NCI-H345 (cell line): ENCODE measurements at places on chromosomes 7 and 10.
A peak's percentile ranks its signal among the peaks of the same experiment; 100 is the strongest.

DNA sequence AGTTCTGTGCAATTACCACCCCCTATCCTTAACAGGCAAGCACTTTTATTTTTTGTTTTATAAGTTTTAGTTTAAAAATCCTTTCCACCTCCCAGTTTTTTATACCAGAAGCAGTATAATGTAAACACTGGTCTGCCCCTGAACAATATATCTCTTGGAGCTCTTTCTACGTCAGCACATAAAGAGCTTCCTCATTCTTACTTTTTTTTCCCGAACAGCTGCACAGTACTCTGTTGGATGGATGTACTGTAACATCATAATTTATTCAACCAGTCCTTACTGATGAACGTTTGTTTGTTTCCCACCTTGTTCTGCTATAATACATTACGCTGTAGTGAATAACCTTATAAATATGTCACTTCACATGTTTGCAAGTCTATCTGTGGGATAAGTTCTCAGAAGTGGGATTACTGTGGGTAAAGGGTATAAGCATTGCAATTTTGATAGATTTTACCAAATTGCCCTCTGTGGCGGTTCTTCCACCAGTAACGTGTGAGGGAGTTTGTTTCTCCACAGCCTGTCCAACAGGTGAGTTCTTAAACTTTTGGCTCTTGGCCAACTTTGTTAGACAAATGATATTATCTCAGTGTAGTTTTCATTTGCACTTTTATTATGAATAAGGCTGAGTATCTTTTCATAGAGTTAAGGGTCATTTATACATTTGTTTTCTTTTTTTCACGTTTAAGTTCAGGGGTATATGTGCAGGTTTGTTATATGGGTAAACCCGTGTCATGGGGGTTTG lies 32.8 kb downstream of the ADRA2A start:
- DNase-seq = peak; percentile 42

- peak; percentile 42 for DNase-seq
Measured at GRCh38 chr7:24283554-24283896, 465 bp upstream of the NPY start.

GRCh38 chr7:18806177-18806576 lies 310.6 kb downstream of the HDAC9 start:
- no peak for DNase-seq

DNA sequence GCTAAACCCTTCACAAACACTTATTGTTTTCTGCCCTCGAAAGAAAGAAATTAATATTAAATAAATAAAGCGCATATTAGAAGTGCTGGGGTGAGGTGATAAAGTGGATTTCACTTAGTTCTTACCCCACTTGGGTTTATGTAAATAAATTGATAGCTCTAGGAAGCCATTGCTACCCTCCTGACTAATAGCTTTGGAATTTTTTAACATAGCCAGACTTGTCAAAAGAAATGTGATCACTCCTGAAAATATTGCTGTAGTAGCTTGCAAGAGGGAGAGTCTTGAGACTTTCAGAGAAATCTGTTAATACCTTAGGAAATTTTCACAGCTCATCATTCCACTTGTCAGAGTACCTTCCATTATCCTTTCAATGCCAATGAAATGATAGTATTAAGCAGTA lies 7.6 kb downstream of the ARL5B start:
- no peak for DNase-seq

GRCh38 chr7:69457595-69458504 lies 140.4 kb upstream of the AUTS2 start:
- peak; percentile 16 for DNase-seq

DNA sequence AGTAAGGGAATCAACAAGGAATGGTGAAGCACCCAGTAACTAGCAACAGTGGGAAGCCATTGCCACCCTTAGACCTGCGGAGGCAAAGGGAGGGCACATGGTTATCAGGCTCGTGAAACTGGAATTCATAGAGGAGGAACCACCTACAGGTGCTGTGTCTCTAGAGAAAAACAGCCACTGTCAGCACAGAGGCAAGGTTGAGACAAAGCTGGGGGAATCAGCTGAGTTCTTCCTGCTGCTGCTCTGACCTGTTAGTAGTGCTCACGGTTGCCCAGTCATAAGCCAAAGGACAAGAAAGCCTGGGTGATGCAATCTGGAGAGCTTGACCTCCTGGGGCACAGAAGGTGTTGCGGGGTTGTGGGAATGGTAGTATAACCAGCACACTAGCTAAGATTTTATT lies 110.1 kb downstream of the TPST1 start:
- no peak for DNase-seq

GRCh38 chr10:14409856-14410458 lies 79.2 kb upstream of the FRMD4A start:
- no peak for DNase-seq

DNA sequence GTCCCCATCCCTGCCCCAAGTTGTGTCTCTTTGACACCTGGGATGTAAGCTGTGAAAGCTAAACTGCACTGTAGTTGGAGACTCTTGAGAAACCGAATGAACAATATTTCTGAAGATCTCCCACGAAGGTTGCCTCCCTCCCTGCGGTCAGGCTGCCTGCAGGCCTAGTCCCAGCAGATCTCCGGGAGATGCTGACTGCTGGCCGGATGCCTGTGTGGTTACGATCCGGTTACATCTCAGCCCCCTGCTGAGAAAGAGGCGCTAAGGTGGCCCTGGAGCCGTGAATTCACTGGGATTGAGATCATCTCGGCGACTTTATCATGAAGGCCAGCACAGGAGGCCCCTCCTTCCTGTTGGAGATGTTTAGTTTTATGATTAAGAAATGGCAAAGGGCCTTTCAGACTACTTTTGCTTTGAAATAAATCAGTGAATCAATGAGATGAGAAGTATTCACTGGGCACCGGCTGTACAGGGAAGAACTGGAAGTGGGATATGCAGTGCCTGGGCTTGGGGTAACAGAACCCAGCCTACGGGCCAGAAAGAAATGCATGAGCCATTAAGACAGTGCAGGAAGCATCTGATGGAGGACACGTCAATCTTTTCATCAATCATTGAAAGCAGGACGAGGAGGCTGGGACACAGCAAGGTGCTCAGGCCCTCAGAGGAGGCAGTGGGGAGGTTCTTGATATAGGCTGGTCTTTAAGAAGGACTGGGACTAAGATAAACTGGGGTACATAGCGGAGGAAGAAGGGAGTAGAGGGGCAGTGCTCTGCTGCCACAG lies 177.6 kb downstream of the PRKAG2 start:
- no peak for DNase-seq

GRCh38 chr10:28545967-28546644 lies 13.2 kb downstream of the WAC start:
- DNase-seq = no peak

GRCh38 chr10:78980354-78980753 lies 88.4 kb upstream of the ZMIZ1 start:
- DNase-seq = no peak

GRCh38 chr7:144820552-144820951 lies 15.3 kb downstream of the TPK1 start:
- no peak for DNase-seq

DNA sequence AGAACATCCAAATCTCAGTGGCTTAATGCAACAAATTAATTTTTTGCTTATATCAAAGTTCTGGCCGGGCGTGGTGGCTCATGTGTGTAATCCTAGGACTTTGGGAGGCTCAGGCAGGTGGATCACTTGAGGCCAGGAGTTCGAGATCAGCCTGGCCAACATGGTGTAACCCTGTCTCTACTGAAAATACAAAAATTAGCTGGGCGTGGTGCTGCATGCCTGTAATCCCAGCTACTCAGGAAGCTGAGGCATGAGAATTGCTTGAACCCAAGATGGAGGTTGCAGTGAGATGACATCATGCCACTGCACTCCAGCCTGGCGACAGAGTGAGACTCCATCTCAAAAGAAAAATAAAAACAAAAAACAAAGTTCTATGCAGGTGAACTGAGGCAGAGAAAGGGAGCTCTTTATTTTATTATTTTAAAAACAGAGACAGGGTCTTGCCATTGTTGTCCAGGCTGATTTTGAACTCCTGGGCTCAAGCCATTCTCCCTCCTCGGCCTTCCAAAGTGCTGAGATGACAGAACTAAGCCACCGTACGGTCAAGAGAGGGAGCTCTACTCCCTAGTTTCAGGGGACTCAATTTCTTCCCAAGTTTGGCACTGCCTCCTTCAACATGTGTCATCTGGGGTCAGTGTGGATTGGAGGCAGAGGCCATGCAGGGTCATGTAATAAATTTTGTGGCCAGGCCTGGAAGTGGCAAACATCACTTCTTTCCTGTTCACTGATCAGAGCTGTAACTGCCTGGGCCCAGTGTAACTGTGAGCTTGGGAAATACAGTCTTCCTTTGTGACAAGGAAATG lies 2.4 kb downstream of the ADCK2 start:
- DNase-seq = no peak

GRCh38 chr10:74828946-74829345 lies 2.5 kb downstream of the KAT6B start:
- DNase-seq = no peak

DNA sequence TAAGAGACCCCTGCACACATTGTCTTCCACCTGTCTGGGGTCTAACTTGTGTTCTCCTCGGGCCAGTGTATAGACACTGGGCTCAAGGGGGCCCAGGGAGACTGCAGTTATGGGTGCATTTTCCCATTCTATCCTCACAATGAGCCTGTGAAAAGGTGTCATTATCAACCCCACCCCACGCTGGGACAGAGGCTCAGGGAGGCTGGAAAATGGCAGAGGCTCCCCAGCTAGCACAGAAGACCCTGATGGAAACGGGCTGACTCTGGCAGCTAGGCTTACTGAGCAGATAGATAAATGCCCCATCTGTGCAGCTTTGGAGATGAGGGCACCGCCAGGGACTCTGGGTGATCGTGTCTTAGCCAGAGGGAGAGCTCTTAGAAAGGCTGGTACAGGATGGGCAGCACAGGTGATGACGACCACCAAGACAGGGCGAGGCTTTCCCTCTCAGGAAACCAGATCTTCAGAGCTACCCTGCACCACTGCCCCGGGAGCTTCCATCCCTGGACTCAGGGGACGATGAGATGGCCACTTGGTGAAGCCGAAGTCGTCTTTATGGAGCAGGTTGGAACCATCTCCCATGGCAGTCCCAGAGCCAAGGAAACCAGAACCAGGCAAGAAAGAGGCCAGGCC lies 58.2 kb upstream of the CHST15 start:
- DNase-seq = no peak

GRCh38 chr7:44059219-44060090 lies 5.9 kb downstream of the PGAM2 start:
- DNase-seq = no peak

GRCh38 chr10:114071178-114071577 lies 27.5 kb downstream of the ADRB1 start:
- no peak for DNase-seq

GRCh38 chr10:91194497-91195179 lies 25.8 kb upstream of the PCGF5 start:
- DNase-seq = no peak

GRCh38 chr10:72315611-72316385 lies 38.9 kb downstream of the DNAJB12 start:
- no peak for DNase-seq

- DNase-seq = no peak
Measured at GRCh38 chr10:131130025-131130424, 181.5 kb downstream of the TCERG1L start.

DNA sequence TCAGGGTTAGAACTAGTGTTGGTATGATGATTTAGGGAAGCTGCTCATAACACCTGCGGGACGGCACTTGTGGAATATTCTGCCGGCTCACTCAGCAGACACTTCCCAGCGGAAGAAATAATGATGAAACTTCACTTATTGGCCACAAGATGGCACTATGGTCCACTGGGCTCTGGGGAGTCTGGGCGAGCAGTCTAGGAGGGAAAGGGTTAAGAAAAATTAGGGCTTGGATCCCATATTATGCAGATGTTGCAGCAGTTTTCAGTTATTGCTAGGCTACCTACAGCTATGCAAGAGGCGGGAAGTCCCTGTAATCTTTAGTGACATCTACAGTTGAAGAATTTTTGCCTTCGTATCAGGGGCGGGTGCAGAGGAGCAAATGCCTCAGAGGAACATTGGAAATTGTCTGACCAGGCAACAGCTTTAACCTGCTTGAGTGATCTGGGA lies 238.7 kb upstream of the PRSS58 start:
- peak; percentile 2 for DNase-seq

GRCh38 chr10:60977161-60978122 lies 33.5 kb upstream of the RHOBTB1 start:
- DNase-seq = no peak

GRCh38 chr7:106270122-106270977 lies 14.4 kb downstream of the NAMPT start:
- no peak for DNase-seq
